ENCODE measurements at places on chromosomes 2 and 18. TPM values are rescaled to one million over a fixed set of nuclear protein-coding genes. Genes with fewer than 3 reads are reported as not detected.

Gene SERPINB11
- total RNA-seq = not detected

Gene HDHD2
- 23.0 TPM for total RNA-seq

Gene TCF7L1
- 0.06 TPM for total RNA-seq

Gene TXNDC2
- total RNA-seq = not detected

Gene ADAM23
- total RNA-seq = not detected

Gene VRK2
- 21.8 TPM for total RNA-seq

Gene CCDC74B
- total RNA-seq = 0.72 TPM

Gene NGEF
- total RNA-seq = not detected

Gene TMEM169
- total RNA-seq = 0.40 TPM

Gene GREB1
- 0.52 TPM for total RNA-seq

Gene HSPE1
- 487 TPM for total RNA-seq

Gene SNRPD1
- total RNA-seq = 166 TPM

Gene TEKT4
- total RNA-seq = not detected

Gene ITPRID2
- 47.2 TPM for total RNA-seq

Gene CFAP65
- not detected for total RNA-seq

Gene EN1
- not detected for total RNA-seq

Gene UGT1A6
- not detected for total RNA-seq

Gene GATA6
- not detected for total RNA-seq

Gene BMP10
- not detected for total RNA-seq

Gene FNDC4
- total RNA-seq = not detected

Gene KLHL41
- 0.20 TPM for total RNA-seq

Gene ACMSD
- not detected for total RNA-seq

Gene ANTXR1
- 0.91 TPM for total RNA-seq

Gene ADCYAP1
- total RNA-seq = not detected

Gene DUSP19
- total RNA-seq = 2.9 TPM

Gene ATP6V1C2
- not detected for total RNA-seq

All from activated naive CD8-positive, alpha-beta T cell treated with anti-CD3 and anti-CD28 coated beads for 36 hours (primary cell).